ENCODE measurements at places on chromosomes 4 and X.

- no peak for DNase-seq
Observed at GRCh38 chr4:2935762-2936743, 27.2 kb downstream of the NOP14 start.

DNA sequence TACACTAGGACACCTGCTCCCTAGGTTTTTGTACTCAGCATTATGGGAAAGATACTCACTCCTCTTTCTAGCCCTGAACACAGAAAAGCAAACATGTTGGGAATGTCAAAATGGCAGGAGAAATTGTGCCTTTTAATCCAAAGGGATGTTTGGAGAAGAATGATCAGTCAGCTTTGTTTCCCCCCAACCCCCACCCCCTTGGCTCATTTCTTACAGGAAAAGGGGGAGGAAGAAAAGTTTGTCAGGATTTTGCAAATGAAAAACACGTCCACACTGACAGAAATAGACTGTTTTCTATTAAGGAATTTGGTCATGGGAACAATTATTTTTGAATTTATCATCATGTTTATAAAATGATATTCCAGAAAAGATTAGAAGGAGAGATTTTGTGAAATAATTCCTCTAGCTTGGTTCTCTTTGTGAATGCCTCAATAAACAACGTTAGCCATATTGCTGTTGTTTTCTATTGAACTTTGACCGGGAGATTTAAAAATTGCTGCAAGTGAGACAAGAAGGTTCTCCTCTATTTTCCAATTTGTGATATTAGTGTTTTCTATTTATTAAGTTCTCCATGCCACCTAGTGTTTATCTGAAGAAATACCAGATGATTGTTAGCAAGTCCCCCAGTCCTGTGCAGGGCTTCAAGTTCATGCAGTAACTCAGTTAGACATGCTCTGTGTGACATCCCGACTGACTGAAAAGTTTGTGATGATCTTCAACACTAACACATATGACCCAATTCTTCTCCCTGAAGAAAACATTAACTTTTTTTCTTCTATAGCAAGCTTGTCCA, 31.3 kb upstream of the TFDP3 start:
- no peak for DNase-seq

DNA sequence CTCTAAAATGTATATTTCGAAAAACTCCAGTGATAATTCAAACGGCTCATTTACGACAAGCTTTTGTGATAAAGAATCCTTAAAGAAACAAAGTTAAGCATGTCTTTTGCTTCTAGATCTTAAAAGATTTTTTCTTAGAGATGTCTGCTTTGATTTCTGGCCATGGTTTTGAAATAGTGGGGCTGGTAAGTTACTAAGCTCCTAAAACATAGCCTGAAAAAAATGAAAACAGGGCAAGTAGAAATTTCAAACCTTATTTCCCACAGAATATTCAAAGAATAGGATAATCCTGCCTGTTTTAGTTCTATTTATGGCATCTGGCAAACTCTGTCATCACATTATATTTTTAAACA, 318.3 kb downstream of the ARHGAP24 start:
- DNase-seq: no peak

DNA sequence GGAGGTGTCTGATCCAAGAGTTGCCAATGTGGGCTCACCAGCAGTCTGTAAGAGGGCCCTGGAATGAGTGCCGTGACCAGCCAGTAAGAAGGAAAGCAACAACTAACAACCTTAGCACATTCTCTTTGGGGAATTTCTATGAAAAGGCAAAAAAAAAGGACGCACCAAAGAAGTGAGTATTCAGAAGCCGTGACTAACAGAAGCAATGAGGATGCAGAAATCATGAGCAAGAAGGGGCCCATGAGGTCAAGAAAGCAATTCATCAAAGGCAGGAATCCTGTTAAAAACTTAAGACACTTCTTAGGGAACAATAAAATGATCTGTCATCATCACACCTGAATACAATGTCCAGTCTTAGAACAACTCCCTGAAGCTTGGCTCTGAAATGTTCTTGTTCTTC, 260.5 kb downstream of the RAPGEF2 start:
- no peak for DNase-seq

- DNase-seq: no peak
Observed at GRCh38 chrX:9943420-9943819, 23.7 kb upstream of the CLDN34 start.

DNA sequence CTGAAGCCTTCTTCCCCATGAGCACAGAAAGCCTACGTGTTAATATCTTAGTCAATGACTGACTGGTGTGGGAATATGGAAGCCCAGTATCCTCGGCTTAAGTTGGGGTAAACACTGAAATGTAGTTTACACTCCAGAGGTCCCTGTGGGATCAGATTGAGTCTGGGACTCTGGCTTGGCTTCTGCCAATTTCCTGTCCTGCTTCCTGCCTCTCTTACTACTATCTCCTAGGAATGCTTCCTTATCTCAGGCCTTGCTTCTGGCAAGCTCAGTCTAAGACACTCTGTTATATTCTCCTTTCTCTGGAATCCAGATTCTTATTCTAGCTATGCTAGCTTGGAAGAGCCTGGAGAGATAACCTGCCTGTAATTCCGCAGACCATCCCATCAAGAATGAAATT, 174.0 kb upstream of the LDB2 start:
- DNase-seq: no peak

GRCh38 chr4:6327220-6327917, 57.7 kb downstream of the WFS1 start:
- DNase-seq: no peak

DNA sequence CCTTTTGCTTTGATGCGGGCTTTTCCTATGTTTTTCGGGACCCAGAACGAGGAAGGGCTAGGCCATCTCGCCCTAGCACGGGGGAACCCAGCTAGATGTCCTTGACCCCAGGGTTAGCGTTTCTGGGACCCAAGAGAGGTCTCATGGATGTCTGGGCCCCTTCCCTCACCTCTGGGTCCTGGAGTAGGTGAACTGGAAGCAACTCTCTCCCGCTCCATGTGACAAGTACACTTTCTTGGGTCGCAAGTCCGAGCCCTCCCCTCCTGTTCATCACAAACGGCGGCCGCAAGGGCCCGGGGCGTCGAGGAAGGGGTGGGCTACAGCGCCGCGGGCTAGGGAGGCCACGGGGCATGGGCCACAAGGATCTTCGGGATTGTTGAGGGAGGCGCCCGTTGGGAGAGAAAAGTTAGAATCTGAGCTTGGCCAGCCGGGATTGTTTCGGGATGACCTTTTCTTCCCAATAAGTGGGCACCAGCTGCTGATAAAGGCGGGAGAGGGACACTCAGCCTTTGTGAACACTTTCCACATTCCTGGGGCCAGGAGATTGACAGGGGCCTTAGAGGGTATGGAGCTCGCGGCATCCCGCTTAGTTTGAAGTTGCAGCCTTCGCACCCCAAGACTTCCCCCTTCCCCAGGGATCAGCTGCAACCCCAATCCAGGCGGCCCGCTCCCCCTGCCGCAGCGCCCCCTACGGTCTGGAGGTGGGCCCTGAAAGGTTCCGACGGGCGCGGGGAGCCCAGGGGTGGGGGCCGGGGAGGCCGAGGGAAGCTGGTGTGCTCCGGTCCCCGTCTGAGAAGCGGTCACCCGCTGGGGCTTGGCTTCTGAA, 136.9 kb upstream of the ZIC3 start:
- no peak for DNase-seq

DNA sequence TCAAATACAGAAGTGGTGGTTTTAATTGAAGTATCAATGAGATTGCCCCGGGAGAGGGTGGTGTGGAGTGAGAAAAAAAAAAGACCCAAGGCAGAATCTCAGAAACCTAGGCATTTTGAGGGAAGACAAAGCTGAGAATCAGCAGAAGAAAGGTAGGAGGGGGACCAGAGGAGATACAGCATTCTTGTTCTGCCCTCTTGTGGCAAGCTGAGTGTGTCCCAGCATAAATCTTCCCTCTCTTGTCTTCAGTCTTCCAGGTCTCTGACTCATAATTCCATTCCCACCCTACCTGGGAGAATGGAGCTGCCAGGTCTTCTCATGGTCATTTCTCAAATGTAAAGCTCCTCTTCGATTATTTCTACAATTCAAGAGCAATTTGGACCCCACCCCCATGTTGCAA, 32.7 kb upstream of the MAGED1 start:
- DNase-seq: no peak

DNA sequence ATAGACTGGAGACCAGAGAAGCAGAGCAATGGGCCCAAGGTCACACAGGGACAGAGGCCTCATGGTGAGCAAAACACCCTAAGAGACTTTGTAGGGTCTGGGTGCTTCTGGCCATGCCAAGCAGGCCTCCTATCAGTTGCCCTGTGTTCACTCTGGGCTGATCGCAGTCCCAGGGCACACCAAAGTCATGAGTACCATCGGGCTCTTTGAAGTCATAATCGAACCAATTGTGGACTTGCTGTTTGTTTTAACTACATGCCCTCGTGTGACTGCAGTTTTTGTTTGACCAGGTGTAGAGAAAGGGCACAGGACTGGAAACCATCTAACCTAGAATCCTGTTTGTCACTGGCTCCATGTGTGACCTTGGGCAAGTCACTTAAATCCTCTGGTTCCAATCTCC, 172.5 kb upstream of the CPEB2 start:
- DNase-seq: no peak

DNA sequence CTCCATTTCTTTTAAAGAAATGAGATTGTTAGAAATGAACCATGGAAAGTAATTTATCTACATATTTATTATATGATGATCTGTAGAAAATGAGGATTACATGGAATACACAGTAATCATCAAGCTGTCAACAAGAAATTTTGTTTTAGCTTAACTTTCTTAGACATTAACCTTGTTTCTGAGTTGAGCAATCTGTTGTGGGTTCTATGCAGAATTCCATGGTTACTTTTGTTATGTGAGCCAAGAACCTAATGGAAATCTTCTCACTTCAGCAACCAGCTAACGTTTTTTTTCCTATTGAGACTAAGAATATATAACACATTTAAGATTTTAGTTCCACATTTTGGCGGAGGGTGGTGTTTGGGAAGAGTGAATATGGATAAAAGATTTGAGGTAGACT, 136.1 kb upstream of the SLC4A4 start:
- no peak for DNase-seq

DNA sequence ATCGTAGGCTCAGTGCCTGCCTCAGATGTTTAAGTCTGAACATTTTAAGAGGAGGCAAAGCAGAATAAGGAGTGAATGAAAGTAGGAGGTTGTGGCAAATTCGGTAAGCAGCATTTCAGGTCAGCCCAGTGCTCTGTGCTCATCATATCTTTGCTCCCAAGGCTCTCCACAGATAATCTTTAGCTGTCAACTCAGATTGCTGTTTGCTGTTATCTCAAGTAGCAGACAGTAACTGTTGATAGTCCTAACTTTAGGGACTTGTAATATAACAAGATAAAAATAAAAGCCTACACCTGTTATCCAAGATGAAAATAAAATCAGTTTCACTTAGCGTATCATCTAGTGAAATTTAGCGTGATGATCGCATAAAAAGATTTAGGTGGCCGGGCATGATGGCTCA, 18.6 kb upstream of the CLTRN start:
- no peak for DNase-seq

- no peak for DNase-seq
Observed at GRCh38 chr4:123301923-123302322, 94.7 kb upstream of the SPRY1 start.

- DNase-seq: peak; percentile 1
Observed at GRCh38 chr4:73944061-73944875, 37.6 kb downstream of the PF4 start.

GRCh38 chrX:22310779-22311178, 38.1 kb downstream of the CBLL2 start:
- no peak for DNase-seq

GRCh38 chrX:111041018-111041462, 55.0 kb upstream of the PAK3 start:
- no peak for DNase-seq

DNA sequence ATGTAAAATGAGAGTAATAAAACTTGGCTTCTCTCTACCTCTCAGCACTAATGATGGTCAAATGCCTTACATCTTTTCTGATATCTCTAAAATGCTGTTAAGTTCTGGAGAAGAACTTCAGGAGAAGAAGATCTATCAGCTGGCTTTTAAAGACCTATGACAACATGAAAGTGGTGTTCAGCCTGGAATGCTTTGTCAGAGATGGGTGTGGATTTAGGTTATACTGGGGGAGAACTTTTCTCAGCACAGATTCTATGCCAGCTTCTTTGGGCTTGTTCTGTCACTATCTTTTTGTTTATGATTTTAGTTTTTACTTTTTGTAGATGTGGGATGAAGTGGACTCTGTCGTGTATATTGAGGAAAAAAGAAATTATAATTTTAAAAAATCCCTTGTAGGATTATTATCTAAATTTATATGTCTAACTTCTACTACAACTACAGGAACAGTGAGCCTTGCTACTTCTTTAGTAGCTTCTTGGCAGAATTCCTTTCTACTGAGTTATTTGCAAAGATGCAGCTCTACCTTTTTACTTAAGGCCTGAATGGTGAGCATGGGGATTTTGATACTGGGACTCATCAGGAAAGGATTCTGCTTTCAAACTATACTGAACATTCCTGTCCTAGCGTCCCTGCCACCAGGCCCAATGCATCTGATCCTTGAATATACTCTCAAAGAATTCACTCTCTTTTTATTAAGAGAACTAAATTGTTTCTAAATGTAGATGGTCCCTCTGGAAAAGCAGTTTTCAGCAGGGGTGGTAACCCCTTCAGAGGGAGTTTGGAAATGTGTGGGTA, 19.6 kb downstream of the CYP2U1 start:
- no peak for DNase-seq

- DNase-seq: no peak
Observed at GRCh38 chr4:133982533-133983224, 218.9 kb downstream of the PABPC4L start.

DNA sequence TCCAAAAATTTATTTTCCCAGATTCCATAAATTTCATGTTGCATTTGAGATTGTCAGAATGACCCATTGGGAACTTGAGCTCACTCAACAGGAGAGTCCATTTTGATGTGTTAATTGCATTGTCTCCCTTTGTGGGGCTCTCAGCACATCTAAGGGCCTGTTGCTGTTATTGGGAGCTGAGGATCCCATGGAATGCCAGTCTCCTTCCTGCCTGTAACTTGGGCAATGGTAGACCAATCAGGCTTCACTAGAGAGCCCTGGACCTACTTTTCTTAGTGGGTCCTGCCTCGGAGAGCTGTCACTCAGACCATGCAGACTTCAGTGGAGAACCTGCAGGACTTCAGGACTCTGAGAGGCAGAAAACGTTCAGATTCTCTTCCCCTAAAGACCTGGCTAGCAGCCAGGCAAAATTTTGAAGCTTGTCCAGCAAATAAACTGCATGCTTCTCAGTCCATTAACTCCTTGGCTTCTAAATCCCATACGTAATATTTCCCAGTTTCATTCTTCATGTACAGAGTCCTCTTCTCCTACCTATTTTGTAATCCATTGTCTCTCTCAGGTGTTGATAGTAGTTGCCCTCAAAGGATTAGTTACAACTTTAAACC, 25.1 kb downstream of the OCRL start:
- no peak for DNase-seq

- no peak for DNase-seq
Observed at GRCh38 chrX:12704706-12705105, 86.5 kb upstream of the PRPS2 start.

DNA sequence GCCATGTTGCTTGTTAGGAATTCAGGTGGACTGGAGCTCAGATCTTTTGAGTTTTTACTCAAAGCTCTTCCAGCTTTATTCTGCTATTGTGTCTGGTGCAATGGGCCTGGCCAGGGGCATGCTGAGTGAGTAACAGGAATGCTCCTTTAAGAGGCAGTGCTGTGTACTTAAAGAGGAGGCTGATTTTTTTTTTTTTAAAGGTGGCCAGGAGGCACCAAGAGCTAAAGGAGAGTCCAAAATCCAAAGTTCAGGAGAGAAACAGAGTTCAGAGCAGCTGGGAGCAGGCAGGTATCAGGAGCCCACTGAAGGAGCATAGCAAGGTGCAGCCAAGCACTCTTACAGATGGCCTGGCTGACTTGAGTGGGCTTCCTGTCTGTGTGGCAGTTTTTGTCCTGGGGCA, 178.7 kb downstream of the FMR1NB start:
- DNase-seq: no peak
